ENCODE measurements at places on chromosomes 12 and 14.

GRCh38 chr12:131437706-131438492 is 273.0 kb upstream of the SFSWAP start:
- no peak for DNase-seq

DNA sequence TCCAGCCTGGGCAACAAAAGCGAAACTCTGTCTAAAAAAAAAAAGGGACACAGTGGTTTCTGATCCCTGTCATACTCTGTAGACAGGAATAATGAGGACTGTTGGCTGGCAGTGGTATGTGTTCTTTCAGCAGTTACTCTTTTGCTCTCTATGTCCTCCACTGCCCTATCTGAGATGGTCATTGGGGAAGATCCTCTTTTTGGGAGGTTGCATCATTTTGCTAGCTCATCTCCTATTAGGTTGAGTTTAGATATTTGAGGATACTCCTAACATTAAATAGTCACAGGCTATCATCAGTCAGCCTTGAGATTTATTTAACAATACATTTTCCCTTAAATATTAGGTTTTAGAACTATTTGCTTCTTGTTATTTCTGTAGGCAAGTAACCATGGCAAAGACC is 5.9 kb upstream of the CCDC91 start:
- no peak for DNase-seq

- DNase-seq = no peak
These were observed 459 bp downstream of the PPFIBP1 start for GRCh38 chr12:27524494-27524835.

DNA sequence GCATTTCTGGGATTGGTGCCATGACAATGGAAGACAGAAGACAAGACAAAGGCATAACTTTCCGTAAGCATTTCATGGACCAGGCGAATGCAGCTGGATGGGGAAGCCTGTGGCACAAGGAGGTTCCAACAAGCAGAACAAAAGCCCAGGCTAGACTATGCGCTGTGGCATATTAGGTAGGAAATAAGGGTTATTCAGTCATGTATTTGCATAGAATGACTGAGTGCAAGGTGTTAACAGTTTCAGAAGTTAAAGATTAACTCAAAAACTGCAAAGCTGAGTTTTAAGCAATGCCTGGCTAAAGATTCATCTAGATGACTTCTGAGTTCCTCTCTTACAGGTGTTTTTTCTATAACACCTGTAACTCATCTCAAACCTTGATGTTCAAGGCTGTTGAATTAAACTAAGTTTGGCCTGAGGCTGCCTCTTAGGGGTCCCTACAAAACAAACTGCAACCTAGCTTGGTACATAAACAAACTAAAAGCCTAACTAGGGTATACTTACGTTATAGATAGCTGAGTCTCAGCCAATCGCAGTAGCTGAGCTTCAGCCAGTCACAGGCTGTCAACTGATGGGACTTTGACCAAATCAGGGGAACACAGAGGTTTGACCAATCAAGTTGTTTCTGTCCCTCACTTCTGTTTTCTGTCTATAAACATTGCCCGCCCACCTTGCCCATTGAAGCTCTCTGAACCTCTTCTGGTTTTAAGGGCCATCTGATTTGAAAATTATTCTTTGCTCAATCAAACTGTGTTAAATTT is 52.2 kb upstream of the PLBD1 start:
- no peak for DNase-seq

DNA sequence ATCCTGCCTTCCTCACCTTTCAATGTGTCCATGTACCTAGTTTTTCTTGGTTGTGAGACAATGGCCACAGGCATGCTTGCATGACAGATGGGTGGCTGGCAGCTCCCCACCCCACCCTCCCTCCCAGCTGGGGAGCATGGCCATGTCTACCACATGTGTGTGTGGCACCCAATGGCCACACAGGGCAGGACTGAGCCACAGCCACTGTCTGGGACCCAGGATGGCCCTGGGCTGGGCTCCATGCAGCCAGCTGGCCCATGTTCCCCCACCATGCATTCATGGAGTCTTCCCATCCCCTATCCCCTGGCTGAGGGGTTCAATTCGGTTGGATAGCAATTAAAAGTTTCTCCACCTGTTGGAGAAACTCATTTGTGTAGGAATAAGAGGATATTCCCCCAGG is 566.0 kb upstream of the USP15 start:
- no peak for DNase-seq

GRCh38 chr14:49959822-49960408 is 67.0 kb downstream of the ARF6 start:
- DNase-seq = peak; percentile 36

DNA sequence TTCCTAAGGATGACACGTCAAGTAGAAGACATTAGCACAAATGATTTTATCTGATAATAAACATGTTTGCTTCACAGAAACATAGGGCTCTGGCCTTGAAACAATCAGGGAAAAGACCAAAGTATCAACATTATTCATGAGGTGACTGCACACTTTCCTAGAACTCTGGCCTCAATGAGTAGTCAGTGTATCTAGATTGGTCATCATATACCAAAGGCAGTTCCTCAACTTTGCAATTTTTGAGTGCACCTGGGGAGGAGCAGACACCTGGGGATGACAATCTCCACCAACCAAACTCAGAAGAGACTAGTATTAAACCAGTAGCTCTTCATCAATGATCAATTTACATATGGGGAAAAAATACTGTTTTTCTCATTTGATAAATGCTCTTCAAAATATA is 4.5 kb downstream of the EDDM3A start:
- no peak for DNase-seq

GRCh38 chr12:44054281-44054680 is 218.4 kb downstream of the TMEM117 start:
- no peak for DNase-seq

GRCh38 chr12:102421802-102422583 is 58.4 kb downstream of the IGF1 start:
- DNase-seq = no peak

DNA sequence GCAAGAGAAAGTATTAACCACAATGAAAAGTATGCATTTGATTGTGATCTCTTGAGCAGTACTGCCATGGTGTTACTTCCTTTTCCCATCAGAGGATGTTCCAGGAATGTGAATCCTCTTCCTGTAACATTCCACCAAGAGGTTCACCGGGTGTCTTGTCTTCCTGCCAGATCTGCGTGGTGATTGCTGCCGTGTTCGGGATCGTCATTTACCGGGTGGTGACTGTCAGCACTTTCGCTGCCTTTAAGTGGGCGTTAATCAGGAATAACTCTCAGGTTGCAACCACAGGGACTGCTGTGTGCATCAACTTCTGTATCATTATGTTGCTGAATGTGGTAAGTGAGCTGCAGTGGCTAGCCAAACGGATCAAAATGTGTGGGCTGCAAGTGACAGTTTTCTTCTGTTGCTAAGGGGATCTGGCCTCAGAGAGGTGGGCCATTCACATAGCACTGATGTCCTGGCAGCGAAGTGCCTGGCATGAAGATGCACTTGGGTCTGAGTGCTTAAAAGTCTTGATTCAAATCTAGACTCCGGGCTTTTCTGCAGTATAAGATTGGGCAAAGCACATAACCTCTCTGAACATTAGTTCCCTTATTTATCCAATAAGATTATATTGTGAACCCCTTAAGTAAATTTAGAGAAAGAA is 123.4 kb downstream of the SLC5A8 start:
- no peak for DNase-seq

DNA sequence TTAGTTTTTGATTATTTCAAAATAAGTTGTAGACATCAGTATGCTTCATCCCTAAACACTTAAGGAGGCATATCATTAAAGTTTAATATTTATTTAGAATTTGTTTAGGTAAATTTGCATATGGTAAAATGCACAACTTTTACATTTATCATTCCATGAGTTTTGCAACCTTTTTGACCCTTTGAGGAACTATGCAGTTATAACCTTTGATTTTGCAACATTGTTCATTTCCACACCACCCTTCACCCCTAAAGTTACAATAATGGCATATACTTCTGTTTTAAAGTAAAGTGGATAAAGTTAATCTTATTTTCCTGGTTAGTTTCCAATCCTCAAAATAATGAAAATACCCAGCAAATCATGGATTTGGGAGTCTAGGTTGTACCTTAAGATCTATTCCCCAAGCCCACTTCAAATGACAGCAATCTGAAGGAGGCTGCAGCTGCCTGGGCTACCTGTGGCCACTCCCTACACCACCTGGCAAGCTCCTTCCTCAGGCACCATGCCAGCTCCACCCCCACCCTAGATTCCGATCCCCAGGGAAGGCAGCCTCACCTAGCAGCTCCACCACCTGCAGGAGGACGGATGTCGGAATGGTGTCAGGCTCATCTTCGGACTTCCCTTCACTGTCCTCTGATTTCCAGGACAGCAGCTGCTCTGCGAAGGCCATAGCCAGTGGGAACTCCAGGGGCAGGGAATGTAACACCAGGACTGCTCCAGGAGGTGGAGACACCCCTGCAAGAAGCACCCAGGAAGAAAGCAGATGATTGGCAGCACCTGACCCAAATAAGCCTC is 65.1 kb downstream of the TRAFD1 start:
- no peak for DNase-seq

- no peak for DNase-seq
These were observed 29.1 kb downstream of the ZNF664 start for GRCh38 chr12:124002021-124002644.

- DNase-seq = no peak
These were observed 28.5 kb downstream of the CDKN1B start for GRCh38 chr12:12745576-12746211.

DNA sequence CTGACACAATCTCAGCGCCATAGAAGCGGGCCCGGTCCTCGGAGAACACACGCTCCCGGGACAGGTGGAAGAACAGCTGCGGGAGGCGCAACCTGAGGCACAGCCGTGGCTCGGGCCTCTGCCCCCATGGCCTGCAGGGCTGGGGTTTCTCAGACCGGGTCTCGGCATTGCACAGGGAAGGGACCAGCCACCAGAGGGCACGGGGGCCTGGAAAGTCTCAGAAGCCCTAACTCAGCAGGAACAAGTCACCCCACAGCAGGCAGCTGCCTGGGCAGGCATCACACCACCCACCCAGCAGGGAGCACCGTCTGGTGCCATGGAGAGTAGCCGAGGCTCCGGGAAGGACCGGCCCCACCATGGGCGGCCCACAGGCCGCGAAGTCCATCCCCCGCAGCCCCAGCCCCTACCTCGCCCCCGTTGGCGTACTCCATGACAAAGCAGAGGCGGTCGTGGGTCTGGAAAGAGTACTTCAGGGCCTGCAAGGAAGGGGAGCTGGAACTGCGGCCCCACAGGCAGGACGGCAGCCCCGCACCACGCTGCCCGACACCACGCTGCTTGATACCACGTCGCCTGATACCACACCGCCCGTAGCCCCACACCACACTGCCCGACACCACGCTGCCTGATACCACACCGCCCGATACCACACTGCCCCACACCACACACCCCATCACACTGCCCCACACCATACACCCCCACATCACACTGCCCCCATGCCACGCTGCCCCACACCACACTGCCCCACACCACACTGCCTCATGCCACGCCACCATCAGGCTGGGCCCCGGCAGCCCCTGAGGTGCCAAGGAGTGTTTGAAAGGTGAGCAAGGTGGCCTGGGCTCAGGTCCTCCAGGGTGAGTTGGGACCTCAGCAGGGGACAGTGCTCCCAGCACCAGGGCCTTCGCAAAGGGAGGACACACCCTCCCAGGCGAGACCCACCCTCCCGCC is 20.8 kb downstream of the SIVA1 start:
- DNase-seq = no peak

DNA sequence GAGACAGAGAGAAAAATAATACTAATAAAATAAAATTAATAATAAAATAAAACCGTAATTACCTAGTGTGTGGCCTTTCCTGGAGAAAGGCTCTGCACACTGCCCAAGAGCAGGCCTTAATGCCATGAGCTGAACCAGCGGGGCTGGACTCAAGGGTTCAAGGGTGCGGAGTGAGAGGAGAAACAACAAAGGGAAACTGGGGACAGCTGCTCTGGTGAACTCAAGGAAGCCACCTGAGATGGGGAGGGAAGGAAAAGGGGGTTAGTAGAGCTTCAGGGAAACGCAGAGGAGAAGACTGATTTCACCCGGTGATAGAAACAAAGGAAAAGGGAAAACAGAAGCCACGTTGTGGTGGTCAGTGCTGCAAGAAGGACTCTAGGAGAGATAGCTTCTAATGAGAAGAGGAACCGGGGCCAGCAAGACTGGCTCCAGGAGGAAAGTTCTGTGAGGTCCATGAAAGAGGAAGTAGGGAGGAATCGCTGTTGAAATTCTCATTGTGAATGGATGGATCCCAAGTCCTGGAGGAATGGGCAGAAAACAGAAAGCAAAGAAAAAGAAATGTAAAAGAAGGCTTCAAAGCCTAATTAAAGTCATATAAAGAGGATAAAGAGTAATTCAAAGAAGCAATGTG is 48.3 kb upstream of the BCL2L14 start:
- no peak for DNase-seq

GRCh38 chr12:10537721-10538120 is 32.0 kb downstream of the EIF2S3B start:
- no peak for DNase-seq

DNA sequence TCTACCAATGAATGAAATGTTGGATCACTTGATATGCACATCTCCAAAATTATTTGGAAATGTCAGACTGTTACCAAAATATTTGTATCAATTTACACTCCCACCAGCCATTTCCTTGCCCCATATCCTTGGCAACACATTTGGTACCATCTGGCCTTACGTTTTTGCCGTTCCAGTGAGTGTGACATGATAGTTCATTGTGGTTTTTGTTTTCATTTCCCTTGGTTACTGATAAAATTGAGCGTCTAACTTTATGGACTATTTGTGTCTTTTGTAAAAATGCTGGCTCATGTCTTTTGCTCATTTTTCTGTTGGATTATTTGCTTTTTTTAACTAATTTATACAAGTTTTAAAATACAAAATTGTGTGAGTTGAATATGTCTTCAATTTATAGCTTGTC is 11.0 kb downstream of the KLHDC1 start:
- DNase-seq = no peak

DNA sequence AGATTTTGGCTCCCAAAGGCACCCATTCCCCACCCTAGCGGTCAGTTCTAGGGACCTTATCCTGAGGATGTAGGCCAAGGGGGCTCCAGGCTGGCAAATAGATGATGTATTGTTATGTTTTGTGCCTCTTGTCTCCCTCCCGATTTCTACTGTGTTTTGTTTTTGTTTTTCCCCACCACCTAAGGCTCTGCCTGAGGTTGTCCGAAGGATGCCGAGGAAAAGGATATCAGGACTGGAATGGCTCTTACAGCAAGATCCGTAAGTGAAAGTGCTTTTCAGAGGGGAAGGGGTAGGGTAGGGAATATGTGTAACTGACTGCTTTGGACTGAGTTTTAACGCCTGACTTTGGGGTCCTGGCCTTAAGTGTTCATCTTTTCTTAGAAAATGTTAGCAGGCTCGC is 6.6 kb downstream of the FOXG1 start:
- no peak for DNase-seq

- DNase-seq = no peak
These were observed 374.5 kb downstream of the RAD51B start for GRCh38 chr14:68193970-68194681.
